Fibroblast of skin of scalp (primary cell): ENCODE measurements at places on chromosomes 5 and 9.
A peak's percentile ranks its signal among the peaks of the same experiment; 100 is the strongest.

DNA sequence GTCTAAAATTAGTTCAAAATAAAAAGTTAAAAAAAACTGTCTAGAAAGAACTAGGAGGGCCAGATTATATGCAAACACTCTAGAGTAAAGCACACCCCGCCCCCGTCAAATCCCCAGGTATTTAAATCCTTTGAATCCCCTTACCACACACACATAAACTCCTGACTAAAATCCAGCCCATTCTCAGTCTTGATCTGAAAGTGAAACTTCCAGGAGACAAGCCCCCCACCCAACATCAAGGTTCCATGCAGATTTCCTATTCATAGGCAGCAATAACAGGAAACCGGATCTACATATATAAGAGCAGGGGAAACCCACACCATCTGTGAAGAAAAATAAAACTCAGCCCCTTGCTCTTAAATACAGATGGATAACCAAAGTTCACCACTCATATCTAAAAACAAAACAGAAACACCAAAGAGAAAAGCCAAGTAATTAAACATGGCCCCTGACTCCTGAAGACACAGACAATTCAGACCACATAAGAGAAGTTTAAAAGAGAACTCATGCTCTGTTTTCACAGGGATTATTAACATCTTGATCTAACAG is 42.3 kb downstream of the MARCHF3 start:
- no peak for DNase-seq

DNA sequence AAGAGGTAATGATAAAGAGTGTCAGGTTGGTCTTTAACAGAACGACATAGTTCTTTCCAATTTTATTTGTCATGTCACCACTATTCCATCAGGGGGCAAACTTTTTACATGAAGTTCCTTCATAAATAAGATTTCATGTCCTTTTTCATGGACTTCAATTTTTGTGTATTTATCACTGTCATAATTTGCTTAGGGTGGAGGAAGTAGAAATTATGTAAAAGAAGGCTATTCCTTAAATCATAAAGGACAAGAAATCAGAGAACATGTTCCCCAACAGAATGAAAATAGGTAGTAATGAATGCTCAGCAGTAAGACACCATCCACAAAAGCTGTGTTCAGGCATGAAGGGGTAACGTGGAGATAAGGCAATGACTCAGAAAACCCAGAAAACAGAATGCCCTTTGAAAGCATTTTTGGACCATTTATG is 72.7 kb downstream of the ZFAND5 start:
- peak; percentile 54 for DNase-seq

DNA sequence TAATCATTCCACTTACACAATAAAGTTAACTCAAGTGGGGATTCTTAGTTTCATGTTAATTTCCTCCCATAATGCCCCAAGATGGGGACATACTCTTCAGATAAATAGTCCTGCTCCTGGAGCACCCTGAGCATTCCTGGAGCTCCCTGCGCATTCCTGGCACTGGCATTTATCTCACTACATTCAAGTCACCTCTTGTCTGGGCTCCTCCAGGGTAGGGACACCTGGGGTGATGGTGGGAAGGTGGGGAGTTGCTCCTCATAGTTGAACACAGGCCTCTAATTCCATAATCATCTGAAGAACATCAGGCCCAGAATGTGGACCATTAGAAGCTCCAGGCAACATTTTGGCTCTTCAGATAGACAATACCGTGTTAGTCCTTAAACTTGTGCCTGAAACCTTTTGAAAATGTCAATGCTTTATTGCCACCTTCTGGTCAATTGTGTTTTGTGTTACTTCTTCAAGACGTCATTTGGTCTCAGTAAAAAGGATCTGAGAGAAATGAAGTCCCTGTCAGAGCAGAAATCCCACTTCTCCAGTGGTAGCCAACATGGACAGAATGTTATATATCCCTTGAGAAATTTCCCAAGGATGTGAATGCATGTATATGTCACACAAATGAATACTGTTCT is 14.2 kb upstream of the AGGF1 start:
- DNase-seq = peak; percentile 63

- no peak for DNase-seq
These were observed 216.1 kb downstream of the ACTL7B start for GRCh38 chr9:108639696-108640095.

DNA sequence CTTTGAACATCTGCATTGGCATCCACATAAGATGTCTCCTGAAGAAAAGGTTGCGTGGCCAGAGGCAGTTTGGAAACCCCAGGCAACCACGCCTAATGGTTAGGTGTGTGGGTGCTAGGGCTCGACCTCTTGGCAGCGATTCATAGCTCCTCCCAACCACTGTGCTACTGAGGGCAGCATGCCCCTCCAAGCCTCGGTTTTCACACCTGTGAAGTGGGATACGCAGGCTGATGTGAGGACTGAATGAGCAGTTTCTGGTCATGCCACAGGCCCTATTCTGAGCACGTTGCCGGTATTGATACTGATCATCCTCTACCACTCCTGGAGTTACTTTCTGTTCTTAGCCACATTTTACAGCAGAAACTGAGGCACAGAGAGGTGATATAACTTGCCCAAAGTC is 19.1 kb downstream of the NDST1 start:
- DNase-seq = no peak

DNA sequence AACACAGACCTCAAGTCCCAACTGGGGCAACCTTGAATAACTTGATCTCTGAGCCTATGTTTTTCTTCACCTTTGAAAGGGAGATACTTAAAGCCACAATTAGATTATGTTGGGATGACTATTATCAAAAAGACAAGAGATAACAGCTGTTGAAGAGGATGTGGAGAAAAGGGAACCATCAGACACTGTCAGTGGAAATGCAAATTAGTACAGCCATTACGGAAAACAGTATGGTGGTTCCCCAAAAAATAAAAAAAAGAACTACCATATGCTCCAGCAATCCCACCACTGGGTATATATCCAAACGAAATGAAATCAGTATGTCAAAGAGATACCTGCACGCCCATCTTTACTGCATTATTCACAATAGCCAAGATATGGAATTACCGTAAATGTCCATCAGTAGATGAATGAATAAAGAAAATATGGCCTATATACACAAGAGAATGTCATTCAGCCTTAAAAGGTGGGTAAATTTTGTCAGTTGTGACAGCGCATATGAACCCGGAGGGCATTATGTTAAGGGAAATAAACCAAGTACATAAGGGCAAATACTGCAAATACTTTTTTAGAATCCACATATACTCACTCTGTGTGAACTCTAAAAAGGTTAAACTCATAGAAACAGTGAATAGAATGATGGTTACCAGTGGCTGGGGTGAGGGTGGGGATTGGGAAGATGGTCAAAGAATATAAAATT is 12.7 kb downstream of the FAT2 start:
- no peak for DNase-seq
